Stimulated activated CD8-positive, alpha-beta memory T cell treated with anti-CD3 and anti-CD28 coated beads, Interleukin-7, amount 100 ng/mL, for 48 hours (primary cell): ENCODE measurements at places on chromosomes 3 and 15.

DNA sequence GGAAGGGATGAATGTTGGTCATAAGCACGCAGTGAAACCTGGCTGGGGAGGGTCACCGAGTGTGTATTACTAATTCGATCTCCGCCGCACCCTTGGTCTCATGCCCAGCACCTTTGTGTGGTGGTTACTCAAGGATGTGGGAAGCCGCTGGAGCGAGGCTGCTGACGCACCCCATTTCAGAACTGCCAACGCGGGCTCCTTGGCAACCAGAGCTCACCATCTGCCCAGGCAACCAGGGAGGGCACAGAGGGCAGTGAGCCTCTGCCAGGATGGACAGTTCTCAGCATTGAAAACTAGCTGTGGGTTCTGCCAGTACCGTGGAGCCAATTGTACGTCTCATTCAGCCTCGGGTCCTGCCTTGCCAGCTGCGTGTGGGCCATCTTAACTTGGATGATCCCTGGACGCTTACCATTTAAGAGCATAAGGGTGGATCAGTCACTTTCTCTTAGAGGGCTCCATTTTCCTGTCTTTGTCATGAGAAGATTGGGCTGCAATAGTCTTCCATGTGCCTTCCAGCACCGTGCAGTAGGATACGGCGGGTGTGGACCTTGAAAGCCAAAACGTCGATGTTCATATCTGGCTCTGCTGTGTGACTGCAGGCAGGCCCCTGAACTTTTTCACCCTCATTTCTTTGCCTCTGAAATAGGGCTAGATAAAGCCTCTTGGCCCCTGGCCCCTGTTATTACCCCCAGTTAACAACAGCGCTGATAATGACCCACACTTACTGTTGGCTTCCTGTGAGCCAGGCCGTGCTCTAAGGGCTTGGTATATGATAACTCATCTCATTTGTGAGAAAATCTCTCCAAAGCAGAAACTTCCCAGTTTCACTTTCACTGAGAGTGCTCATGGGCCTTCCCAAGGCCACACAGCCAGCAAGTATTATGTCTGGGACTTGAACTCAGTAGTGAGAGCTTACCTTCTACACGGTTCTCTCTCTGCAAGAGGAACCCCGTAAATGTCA lies 238.8 kb downstream of the OPA1 start:
- no peak for DNase-seq

DNA sequence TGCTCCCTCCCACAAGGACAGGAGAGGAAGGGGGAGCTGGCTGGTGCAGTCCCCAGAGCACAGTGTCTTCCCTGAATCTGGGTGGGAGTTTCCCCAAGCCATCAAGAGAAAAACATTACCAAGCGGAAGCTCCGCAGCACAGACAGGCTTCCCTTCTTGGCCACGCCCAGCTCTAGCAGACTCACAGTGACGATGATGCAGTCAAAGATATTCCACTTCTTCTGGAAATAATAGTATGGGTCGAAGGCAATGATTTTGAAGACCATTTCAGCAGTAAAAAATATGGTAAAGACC lies 76.7 kb downstream of the SCN10A start:
- DNase-seq, result no peak

- no peak for DNase-seq
Measured at GRCh38 chr15:57251308-57251707, 125.0 kb upstream of the CGNL1 start.

GRCh38 chr3:161586556-161587235 lies 90.1 kb downstream of the OTOL1 start:
- DNase-seq, result no peak

- DNase-seq, result no peak
Measured at GRCh38 chr3:139538733-139539132, 809 bp downstream of the RBP1 start.

DNA sequence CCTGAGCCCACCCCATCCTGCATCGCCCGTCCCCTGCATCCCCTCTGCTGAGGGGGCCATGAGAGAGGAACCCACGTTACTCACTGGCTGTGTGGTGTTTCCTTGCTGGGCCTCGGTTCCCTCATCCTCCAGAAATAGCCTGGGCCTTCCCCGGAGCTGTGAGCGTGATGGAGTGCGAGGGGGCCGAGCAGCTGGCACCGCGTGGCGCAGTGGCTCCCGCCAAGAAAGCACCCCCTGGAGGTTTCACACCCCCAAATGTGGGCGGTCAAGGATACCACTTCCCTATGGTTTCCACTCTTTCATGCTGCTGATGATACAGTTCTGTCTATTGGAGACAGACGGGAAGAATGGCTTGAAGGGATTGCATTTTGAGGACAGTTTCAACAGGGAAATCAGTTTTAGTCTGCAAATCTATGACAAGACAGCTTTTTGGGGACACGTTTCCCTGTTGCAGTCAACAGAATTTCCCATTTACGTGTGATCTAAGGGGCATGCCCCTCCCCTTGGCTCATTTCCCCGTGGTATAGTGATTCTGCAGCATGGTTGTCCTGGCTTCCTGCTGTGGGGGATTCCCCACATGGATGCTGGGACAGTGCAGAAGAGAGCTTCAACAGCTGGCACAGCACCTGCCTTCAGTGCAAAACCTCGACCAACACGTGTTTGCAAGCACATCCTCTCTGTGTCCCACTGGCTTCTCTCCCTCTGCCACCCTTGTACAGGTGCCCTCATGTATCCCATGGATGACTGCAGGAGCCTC lies 377.5 kb downstream of the LRTM1 start:
- DNase-seq, result no peak

DNA sequence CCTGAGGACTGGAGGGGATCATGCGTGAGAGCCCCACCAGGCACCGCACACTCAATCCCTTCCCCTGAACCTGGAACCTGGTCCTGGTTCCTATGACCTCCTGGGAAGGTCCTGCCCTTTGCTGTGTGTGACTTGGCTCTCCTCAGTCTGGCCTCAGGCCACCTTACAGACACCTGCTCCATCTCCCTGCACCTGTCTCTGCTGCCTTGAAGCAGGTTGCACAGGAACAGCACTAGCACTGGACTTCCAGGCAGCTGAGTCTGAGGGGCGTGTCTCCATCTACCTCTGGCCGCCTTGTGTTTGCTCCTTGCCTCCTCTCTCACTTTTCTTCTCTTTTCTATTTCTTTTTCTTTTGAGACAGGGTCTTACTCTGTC lies 15.4 kb downstream of the PSTPIP1 start:
- DNase-seq, result no peak

- DNase-seq, result no peak
Measured at GRCh38 chr3:161691677-161692076, 195.1 kb downstream of the OTOL1 start.

DNA sequence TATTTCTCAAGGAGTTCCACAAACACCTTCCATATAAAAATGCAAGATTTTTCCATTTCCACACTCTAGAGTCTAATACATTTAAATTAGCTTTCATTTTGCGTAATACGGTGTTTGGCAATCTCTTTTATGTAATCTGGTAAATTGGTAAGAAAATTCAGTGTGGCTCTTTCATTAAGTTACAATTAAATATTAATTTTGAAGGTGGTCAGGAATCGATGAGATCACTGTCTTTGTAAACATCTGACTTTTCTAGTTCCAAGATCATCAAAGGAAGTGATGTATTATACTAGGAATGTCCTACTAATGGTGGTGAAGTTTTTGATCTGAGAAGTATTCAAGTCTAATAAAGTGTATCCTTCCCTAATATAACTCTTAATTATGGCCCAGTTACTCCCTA lies 1.1 kb upstream of the UTS2B start:
- no peak for DNase-seq

- no peak for DNase-seq
Measured at GRCh38 chr3:32066686-32067085, 39.7 kb upstream of the GPD1L start.

DNA sequence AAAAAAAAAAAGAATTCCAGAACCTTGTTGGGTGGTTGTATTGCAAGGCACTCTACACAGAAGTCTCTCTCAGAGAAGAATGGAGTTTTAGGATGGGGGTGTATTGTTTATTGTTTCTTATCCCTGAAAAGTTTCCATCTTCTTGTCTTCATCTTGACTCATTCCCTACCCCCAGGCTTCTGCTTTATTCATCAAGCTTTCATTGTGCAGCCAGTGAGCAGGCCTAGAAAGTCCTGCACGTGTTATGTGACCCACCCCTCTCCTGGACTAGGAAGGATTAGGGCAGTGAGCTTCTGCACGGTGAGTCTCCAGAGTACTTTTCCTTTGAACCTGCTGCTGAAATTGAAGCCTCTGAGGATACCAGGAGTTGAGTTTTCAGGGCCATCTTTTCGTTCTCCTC lies 150.9 kb upstream of the IL12A start:
- DNase-seq, result no peak

GRCh38 chr3:147960786-147961185 lies 551.6 kb downstream of the ZIC1 start:
- DNase-seq, result no peak

GRCh38 chr3:156273111-156273694 lies 152.8 kb downstream of the KCNAB1 start:
- no peak for DNase-seq
